T-helper 1 cell (primary cell): ENCODE measurements at places on chromosomes 16 and 17.

DNA sequence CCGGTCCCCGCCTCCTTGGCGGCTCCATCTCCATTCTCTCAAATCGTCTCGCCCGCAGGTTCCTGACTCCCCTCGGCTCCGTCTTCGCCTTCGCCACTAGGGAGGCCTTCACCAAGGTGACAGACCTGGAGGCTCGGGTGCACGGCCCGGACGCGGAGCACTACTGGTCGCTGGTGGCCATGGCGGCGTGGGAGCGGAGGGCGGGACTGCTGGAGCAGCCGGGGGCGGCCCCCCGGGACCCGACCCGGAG lies 862 bp downstream of the GLTPD2 start:
- DNase-seq, result no peak

- DNase-seq, result no peak
Observed at GRCh38 chr17:81844887-81845286, 10.0 kb upstream of the PPP1R27 start.

GRCh38 chr16:669666-670065 lies 1.7 kb downstream of the RHOT2 start:
- no peak for DNase-seq

DNA sequence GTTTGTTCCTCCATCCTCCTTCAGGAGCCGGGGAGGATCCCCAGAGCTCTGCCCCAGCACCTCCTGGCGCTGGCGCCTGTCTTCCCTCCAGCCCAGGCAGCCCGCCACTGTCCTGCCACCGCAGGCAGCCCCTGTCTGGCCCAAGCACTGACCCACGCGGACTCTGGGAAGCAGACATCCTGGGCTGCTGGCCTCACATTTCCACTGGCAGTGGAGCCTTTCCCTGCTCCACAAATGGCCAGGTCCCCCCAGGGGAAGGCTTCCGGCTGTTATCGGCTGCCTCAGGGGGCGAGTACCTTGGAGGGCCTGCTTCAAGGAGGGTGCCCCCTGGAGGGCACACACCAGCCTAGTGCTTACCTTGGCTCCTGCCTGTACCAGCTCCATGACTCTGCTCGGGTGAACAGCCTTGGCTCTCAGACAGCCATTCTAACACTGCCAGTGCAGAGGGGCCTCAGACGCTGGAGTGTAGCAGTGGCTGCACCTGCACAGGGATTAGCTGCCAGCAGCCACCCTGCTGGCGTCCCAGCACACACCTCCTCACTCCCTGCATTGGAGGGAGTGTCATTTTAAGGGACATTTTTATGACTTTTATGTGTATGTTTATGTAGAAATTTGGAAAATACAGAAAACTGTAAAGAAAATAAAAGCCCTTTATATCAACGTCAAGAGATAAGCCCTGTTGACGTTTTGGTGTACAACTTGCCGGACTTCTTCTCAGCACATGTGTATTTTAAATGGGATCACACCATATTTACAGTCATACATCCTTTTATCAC lies 21.0 kb downstream of the ACE start:
- no peak for DNase-seq

DNA sequence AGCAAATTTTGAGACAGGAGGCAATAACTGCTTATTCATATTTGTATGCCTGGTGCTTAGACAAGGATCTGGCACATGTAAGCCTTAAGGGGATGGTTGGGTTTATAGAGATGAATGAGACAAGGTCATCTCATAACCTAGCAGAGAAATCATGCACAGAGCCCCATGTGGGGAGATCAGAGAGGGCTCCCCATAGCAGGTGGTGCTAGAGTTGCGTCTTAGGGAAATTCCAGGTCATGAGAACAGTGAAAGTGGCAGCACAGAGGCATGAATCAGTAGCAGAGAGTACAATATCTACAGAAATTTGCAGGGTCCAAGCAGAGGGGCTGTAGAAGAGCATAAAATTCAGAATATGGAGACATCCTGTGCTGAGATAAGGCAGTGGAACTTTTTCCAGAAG lies 57.3 kb downstream of the SLC6A2 start:
- DNase-seq, result no peak

GRCh38 chr16:66899310-66899944 lies 19.1 kb downstream of the PDP2 start:
- DNase-seq, result no peak

DNA sequence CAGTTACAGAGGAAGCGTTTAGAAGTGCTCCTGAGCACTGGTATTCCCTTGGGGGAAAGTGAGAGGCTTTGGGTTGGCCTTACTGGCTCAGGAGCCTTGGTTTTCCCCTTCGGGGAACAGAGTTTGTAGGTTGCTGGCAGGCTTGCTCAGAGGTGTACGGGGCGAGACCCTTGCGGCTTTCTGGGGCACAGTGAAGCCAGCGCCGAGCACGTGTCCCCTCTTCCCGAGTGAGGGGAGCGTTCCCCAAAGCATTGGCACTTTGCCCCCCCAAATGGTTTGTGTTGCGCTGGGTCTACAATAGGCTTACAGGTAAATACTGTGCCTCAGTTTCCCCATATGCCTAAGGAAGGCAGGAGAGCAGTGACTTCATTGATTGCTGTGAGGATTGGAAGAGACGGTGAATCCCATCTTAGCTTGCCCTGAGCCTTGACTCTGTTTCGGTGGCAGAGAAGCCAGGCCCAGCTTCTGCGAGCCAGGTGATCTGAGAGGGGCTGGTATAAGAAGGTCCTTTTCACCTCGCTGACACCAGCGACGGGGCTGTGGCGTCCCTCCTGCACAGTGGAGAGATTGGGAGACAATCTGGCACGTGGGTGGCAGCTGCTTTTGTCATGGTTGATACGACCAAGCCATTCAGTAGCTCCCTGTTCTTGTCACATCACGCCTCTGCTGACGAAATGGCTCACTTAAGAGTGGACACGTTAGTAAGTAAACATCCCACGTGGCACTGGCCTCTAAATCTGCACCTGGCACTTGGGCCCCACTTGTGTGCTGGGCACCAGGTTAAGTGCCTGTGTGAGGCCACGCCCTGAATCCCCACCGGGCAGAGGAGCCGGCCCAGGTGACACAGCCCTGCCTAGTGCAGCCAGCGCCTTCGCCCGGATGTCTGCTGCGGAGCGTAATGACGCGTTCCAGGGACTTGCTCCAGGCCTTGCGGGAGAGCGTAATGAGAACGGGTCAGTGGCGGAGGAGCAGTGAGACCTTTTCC lies 55.0 kb downstream of the MEAK7 start:
- no peak for DNase-seq

DNA sequence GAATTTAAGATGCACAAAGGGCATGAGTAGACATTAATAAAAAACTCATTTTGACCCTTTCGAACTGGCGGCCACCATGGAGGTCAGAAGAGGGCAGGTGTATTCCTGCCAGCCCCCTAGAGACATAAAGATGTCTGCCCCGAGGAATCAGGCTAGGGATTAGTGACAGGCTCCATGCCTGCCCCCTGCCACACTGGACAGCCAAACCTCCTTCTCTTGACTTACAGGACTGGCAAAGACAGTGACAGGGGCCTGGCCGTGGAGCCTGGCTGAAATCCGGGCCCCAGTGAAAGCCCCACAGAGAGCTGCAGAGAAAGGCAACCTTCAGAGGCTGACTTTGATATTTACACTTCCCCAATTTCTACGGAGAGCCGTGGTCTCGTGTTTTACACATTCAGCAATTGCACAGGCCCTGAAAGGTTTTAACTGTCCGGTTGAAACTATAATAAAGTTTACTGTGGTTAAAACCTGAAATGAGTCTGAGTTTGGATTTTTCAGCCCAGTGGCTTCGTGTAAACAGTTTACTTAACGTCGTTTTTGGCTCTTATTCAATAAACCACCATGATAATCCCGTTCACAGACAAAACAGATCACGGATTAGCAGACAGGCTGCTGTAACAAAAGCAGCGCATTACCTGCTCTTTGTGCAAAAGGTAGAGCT lies 243.9 kb upstream of the MYOCD start:
- no peak for DNase-seq

DNA sequence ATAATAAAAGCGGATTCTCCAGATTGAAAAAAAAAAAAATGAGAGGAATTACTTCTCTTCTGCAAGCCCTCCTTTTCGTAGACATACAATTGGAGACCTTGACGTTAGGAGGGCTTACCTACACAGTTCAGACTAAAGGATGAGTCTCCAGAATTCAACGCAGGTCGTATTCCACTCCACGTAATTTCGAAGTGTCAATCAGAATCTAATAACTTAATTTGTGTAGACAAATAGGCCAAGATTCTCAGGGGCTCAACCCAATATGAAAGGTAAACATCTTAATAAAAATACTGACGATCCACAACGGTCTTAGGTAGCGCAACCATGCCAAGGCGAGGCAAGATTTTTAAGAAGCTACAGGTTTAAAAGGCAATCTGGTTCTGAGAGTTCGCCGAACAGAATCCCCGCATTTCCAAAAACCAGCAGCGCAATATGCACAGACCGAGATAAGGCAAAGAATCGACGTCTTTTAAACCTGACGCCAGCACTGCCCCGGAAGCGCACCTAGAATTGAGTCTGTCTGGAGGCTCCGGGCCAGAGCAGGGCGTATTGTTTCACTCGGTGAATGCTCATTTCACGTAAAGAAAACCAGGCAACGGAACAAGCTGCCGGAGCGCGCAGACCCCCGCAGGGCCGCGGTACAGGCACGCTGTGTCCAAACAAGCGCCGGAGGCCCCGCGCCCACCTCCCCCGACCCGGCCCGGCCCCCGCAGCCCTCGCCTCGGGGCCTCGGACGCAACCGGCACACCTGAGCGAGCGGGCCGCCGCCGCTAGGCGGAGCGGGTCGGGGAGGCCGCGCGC lies 623 bp downstream of the MBTPS1 start:
- peak; percentile 60 for DNase-seq
